ENCODE measurements at places on chromosomes 6 and 20.

GRCh38 chr6:75149240-75149639 lies 56.6 kb downstream of the COL12A1 start:
- no peak for DNase-seq

- no peak for DNase-seq
These were observed 17.1 kb downstream of the GFRA4 start for GRCh38 chr20:3646067-3646440.

DNA sequence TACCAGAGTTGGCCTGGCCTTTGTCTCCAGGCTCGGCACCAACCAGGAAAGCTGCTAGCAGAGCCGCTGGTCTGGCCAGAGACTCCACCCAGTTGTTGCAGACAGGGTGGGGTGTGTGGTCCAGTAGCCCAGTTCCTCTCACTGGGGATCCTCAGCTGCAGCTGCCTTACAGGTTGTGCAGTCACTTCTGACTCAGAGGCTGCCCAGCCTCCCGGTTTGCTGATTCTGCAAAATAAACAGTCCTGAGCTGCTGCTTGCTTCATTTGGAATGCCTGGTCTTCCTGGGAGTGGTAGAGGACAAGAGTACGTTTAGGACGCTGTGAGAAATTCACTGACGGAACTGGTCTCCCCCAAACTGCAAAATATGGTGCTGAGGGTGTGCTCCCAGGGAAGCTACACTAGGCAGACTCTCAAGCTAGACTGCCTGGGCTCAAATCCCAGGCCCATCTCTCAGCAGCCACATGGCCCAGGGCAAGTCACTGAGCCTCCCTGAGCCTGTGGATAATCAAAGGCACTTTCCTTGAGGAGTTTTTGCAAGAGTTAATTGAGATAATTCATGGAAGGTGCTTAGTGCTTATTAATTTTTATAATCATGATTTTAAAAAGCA lies 246.1 kb downstream of the TFAP2C start:
- no peak for DNase-seq

DNA sequence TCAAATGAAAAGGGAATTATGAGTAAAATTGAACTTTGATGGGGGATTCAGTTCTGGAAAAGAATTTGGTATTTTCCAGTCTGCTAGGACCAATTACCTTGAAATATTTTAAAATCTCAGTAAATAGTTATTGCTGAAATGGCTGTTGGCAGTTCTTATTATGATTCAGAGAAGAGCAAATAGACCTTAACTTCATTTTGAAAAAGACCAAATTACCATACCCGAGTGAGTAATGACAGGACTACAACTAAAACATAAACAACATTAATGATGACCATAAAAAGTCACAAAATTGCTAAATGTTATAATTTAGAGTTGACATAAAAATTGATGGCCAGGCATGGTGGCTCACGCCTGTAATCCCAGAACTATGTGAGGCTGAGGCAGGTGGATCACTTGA lies 21.7 kb downstream of the TRIM38 start:
- no peak for DNase-seq

DNA sequence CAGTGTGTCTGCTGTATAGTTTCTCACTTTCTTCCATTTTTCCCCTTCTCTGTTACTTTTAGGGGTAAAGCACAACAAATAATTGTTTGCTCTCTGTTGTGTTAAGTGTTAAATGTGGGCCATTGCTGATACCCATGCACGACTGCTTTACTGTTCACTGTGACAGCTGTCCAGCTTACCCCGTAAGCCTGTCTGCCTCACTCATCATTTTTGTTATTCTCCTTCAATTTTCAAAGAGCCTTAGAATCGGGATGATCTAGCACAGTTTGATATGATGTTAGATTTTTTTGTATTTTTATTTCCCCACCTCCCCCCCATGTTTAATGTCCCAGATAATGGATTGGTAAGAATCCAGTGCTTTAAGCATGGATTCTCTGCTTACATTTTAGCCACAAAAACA lies 41.2 kb upstream of the MLIP start:
- DNase-seq = no peak
